Activated CD8-positive, alpha-beta memory T cell treated with anti-CD3 and anti-CD28 coated beads for 1 hour (primary cell): ENCODE measurements at places on chromosomes 11 and 22.

DNA sequence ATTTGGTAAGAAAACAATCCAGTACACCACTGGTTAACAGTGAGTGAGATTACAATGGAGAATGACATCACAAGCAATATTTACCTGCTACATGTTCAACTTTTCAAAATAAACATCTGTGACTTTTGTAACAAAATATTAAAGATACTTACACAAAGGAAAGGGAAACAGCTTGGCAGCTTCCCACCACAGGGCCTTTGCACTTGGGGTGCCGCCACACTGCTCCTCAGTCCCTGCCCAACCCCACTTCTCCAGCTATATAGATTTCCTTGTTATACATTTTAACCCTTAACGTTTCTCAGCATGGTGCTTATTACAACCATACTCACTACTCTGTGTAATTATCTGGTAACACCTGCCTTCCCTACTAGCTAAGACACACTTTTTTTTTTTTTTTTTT lies 10.9 kb downstream of the KMT5B start:
- no peak for DNase-seq

DNA sequence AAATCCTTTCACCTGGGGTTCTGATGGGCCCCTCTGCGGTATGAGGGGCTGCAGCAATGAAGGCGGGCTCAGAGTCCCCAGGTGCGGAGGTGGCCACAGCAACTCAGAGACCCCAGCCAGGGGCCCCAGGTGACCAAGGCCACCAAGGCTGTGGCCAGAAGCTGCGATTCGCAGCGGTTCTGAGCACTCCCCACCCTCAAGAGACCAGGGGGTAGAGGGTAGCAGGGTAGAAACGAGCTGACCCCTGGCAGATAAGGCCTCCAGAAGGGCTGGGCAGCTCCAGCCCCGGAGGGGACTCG lies 948 bp downstream of the TNKS1BP1 start:
- DNase-seq, result no peak

DNA sequence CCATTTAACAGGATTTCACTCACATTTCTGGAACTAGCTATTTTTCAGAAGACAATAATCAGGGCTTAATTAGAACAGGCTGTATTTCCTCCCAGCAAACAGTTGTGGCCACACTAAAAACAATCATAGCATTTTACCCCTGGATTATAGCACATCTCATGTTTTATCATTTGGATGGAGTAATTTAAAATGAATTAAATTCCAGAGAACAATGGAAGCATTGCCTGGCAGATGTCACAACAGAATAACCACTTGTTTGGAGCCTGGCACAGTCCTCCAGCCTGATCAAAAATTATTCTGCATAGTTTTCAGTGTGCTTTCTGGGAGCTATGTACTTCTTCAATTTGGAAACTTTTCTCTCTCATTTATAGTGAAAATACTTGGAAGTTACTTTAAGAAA lies 9.2 kb downstream of the PRSS23 start:
- DNase-seq, result no peak

DNA sequence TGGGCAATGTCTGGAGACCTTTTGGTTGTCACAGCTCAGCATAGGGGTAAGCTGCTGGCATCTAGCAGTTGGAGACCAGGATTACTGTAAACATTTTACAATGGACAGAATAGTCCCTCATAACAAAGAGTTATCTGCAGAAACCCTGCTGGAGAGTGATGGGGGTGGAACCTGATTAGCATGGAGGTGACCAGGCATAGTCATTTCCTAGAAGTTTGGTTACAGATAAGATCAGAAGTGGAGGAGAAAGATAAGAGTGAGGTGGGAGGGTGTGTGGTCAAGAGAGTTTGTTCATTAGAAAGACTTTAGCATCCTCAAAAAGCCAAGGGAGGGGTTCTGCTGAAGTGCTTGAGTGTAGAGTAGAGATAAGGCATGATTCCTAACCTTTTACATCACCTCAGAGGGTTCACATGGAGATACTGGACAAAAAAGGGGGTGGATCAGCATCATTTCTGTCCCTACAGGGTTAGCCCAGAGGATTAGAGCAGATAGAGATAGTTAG lies 38.8 kb downstream of the PRDM11 start:
- no peak for DNase-seq

- DNase-seq, result no peak
Observed at GRCh38 chr22:22576244-22576988, 17.4 kb upstream of the PRAME start.

DNA sequence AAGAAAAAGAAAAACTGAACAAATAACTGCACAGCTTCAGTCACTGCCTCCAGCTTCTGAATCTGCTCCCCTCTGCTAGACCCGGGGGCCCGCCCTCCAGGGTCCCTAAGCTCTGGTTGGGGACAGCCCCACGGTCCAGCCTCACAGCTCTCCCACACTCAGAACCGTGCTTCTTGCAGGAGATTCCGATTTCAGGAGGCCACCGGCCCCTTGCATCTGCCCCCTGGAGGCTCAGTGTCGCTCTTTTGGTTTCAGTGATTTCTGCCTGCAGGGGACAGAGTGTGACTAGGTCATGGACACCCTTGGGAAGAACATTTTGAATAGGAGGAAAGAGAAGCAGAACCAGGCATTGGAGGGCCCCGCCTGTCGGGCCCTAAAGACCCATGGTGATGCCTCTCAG lies 23.1 kb upstream of the RPS3 start:
- no peak for DNase-seq

DNA sequence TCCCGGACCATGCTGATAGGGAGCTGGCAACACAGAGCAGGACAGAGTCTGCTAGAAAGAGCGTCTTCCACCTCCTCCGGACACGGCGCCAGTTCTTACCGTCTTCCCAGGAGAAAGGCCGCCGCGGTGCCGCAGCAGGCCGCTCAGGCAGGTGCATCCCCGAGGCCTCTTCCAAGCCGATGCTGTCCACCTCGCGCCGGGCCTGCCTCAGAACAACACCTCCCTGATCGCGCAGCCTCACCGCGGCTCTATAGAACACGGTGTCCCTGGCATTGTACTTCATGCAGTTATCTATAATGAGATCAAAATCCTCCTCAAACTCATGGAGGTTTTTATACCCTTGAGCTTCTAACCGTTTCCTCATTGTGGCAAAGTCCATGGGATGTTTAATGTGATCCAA lies 30.0 kb downstream of the BRD1 start:
- DNase-seq, result no peak

DNA sequence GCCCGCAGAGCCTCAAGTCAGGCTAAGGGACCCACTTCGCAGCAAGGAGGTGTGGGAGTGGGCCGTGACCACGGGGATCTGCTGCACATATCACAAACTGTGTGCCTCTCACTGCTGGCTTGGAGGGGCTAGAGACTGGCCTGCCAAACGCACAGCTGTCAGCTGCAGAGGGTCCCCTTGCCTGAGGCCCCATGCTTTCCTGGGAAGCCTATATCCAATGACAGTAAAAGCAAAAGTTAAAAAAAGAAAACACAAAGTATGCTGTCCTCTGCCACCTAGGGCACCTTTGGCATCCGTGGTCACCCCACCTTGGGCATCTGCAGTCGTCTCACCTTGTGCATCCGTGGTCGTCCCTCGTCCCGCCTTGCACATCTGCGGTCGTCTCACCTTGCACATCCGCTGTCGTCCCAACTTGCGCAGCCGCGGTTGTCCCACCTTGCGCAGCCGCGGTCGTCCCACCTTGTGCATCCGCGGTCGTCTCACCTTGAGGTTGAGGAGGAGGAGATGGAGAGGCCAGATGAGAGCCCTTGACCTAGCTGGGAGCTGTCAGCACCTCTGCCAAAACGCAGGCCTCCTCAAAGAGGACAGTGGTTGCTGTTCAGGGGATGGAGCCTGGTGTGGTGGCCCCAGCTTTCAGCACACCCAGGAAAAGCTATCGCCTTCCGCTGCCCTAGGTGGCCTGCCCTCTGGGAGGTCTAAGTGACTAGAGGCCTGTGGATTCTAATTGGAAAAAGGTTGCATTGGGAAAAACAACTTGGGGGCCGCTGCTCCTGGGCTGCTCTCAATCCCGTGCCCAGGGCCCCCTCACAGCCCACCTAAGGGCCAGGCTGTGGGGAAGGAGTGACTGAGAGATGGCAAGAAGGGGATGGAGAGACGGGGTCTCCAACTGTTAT lies 90.5 kb downstream of the MYEOV start:
- DNase-seq, result no peak
